Hematopoietic multipotent progenitor cell treated with erythropoietin and hydrocortisone succinate and interleukin-3 and kit ligand, for 8 days (in vitro differentiated cells): ENCODE measurements at places on chromosomes 16 and 17.

- peak; percentile 50 for DNase-seq
These were observed 117.4 kb downstream of the IRF8 start for GRCh38 chr16:86016201-86016965.

GRCh38 chr17:54968988-54969332 is 395 bp downstream of the STXBP4 start:
- DNase-seq = no peak

GRCh38 chr16:52597772-52598483 is 51.0 kb upstream of the TOX3 start:
- no peak for DNase-seq

GRCh38 chr17:76166168-76166567 is 25.1 kb upstream of the FOXJ1 start:
- no peak for DNase-seq

GRCh38 chr17:20190605-20191004 is 181.4 kb downstream of the SPECC1 start:
- DNase-seq = no peak

- no peak for DNase-seq
These were observed 1.5 kb upstream of the NUFIP2 start for GRCh38 chr17:29295420-29295819.
